Bronchial epithelial cell (primary cell): ENCODE measurements at places on chromosomes 6 and 20. TPM values are rescaled to one million over a fixed set of nuclear protein-coding genes. Genes with fewer than 3 reads are reported as not detected.

The SLC17A2 gene
- not detected in 2 replicates for total RNA-seq

The OPRM1 gene
- total RNA-seq = not detected in 2 replicates

The C20orf202 gene
- not detected in 2 replicates for total RNA-seq

The BPIFA1 gene
- total RNA-seq = not detected in 2 replicates

The NKX2-2 gene
- total RNA-seq = not detected in 2 replicates

The UBE2C gene
- 0.26 and 1.8 TPM in 2 replicates for total RNA-seq

The WFDC2 gene
- not detected in 2 replicates for total RNA-seq

The DNMT3B gene
- total RNA-seq = 0.79 and 2.4 TPM in 2 replicates

The MYCT1 gene
- 0.13 and 0.53 TPM in 2 replicates for total RNA-seq

The PKIB gene
- total RNA-seq = 2.8 and 3.9 TPM in 2 replicates

The TREML1 gene
- not detected in 2 replicates for total RNA-seq

The RAET1E gene
- total RNA-seq = 19.0 and 35.1 TPM in 2 replicates

The PREX1 gene
- under 0.01 TPM in 2 replicates for total RNA-seq

The CABLES2 gene
- total RNA-seq = 0.51 and 1.3 TPM in 2 replicates

The RAET1G gene
- total RNA-seq = 26.6 and 45.0 TPM in 2 replicates

The F13A1 gene
- 0.13 TPM in 1 of 2 replicates, not detected in the other for total RNA-seq

The KHDC1 gene
- 1.3 and 1.7 TPM in 2 replicates for total RNA-seq

The CDKAL1 gene
- total RNA-seq = 13.4 and 16.9 TPM in 2 replicates

The ARG1 gene
- not detected in 2 replicates for total RNA-seq

The CST3 gene
- total RNA-seq = 82.7 and 124 TPM in 2 replicates

The CYP39A1 gene
- total RNA-seq = 5.0 and 17.4 TPM in 2 replicates

The RRAGD gene
- total RNA-seq = 3.4 and 5.5 TPM in 2 replicates

The GPR6 gene
- total RNA-seq = not detected in 2 replicates

The GTSF1L gene
- total RNA-seq = not detected in 2 replicates

The SEL1L2 gene
- total RNA-seq = not detected in 2 replicates

The MACROD2 gene
- total RNA-seq = 1.6 and 1.7 TPM in 2 replicates

The CRISP3 gene
- total RNA-seq = under 0.01 and 2.4 TPM in 2 replicates

The ME1 gene
- 18.2 and 37.6 TPM in 2 replicates for total RNA-seq

The JPH2 gene
- total RNA-seq = under 0.01 TPM in 2 replicates

The TRPC4AP gene
- 30.3 and 33.5 TPM in 2 replicates for total RNA-seq

The SIRPB2 gene
- under 0.01 and 0.26 TPM in 2 replicates for total RNA-seq
